Activated CD8-positive, alpha-beta T cell treated with anti-CD3 and anti-CD28 coated beads for 36 hours (primary cell): ENCODE measurements at places on chromosomes 5 and 9.

GRCh38 chr5:67395790-67396418, 199.3 kb upstream of the CD180 start:
- H3K27ac ChIP-seq = no peak overlapping the region
- DNase-seq = no peak
- H3K36me3 ChIP-seq = no peaks in the 10 kb centered on the region
- H3K4me1 ChIP-seq = no peaks in the 10 kb centered on the region

DNA sequence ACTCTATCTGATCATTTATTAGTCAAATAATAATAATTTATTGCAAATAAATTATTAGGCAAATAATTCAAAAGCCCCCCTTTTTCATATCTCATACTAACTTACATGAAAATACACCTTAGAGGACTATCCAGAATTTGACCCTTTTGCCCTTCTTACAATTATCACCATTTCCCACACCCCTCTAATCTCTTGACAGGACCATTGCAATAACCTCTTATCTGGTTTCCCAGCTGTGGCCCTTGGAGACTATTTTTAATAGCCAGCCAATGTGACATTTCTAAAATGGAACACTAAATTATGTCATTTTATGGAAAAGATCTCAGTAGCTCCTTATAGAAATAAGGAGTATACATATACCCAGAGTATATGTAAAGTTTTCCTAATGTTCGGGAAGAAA, 588.4 kb upstream of the COX7C start:
- DNase-seq = no peak
- H3K4me3 ChIP-seq = no peak overlapping the region
- H3K36me3 ChIP-seq = no peaks in the 10 kb centered on the region
- no peak overlapping the region for H3K27ac ChIP-seq

- DNase-seq = no peak
- no peaks in the 10 kb centered on the region for H3K36me3 ChIP-seq
- H3K27ac ChIP-seq = no peak overlapping the region
- no peaks in the 10 kb centered on the region for H3K4me1 ChIP-seq
- no peak overlapping the region for H3K4me3 ChIP-seq
These were observed 234.5 kb downstream of the EFNA5 start for GRCh38 chr5:107436201-107436600.

- no peaks in the 10 kb centered on the region for H3K4me1 ChIP-seq
- H3K27me3 ChIP-seq = no peaks in the 10 kb centered on the region
- no peaks in the 10 kb centered on the region for H3K36me3 ChIP-seq
- DNase-seq = no peak
- no peak overlapping the region for H3K4me3 ChIP-seq
These were observed 192.5 kb downstream of the PTTG1 start for GRCh38 chr5:160614136-160614535.

- peaks cover 14% of the 10 kb centered on the region for H3K27me3 ChIP-seq
- no peak overlapping the region for H3K4me3 ChIP-seq
- H3K36me3 ChIP-seq = no peaks in the 10 kb centered on the region
- no peak for DNase-seq
- H3K4me1 ChIP-seq = no peaks in the 10 kb centered on the region
These were observed 167.4 kb upstream of the KIF2A start for GRCh38 chr5:62138607-62139006.
